Prostate gland (tissue), 2 donors: ENCODE measurements at places on chromosomes 4 and X. TPM values are rescaled to one million over a fixed set of nuclear protein-coding genes. Genes with fewer than 3 reads are reported as not detected.

MMAA gene
- total RNA-seq = 3.6 TPM

RBM3 gene
- 155 TPM for total RNA-seq

GRK4 gene
- total RNA-seq = 18.9 TPM

SSX1 gene
- total RNA-seq = not detected

MAGEB3 gene
- total RNA-seq = not detected

RTL9 gene
- not detected for total RNA-seq

TRAPPC2 gene
- 20.2 TPM for total RNA-seq

CENPI gene
- total RNA-seq = 1.0 TPM

DDX53 gene
- total RNA-seq = 2.3 TPM

CCDC160 gene
- total RNA-seq = 2.5 TPM

YY2 gene
- 0.82 TPM for total RNA-seq

STPG2 gene
- 0.77 TPM for total RNA-seq

OGT gene
- total RNA-seq = 126 TPM

FTHL17 gene
- total RNA-seq = 2.8 TPM

CCDC149 gene
- 19.6 TPM for total RNA-seq

DRD5 gene
- not detected for total RNA-seq

RTL3 gene
- 0.32 TPM for total RNA-seq

GSX2 gene
- not detected for total RNA-seq

CLIC2 gene
- 4.0 TPM for total RNA-seq

SPANXA1 gene
- 3.2 TPM for total RNA-seq

TMEM164 gene
- total RNA-seq = 445 TPM

HMGB3 gene
- total RNA-seq = 7.5 TPM

EGFL6 gene
- total RNA-seq = not detected

KLHL13 gene
- 10.7 TPM for total RNA-seq

EDA gene
- 8.1 TPM for total RNA-seq

LDB2 gene
- total RNA-seq = 37.7 TPM

EVC gene
- total RNA-seq = 49.0 TPM

COX7B2 gene
- not detected for total RNA-seq

CNGA2 gene
- total RNA-seq = not detected

MAGEC2 gene
- total RNA-seq = not detected

EXOSC9 gene
- total RNA-seq = 17.1 TPM

NPNT gene
- total RNA-seq = 25.2 TPM

PDLIM3 gene
- total RNA-seq = 78.7 TPM

HHIP gene
- 0.82 TPM for total RNA-seq

IDUA gene
- total RNA-seq = 53.6 TPM

TMPRSS11F gene
- total RNA-seq = 0.46 TPM

SMR3A gene
- not detected for total RNA-seq

CPLX1 gene
- 4.4 TPM for total RNA-seq
